Stomach (tissue), 19 donors: ENCODE measurements at places on chromosomes 16 and 17. TPM values are rescaled to one million over a fixed set of nuclear protein-coding genes. Genes with fewer than 3 reads are reported as not detected.
A peak's percentile ranks its signal among the peaks of the same experiment; 100 is the strongest.

DNA sequence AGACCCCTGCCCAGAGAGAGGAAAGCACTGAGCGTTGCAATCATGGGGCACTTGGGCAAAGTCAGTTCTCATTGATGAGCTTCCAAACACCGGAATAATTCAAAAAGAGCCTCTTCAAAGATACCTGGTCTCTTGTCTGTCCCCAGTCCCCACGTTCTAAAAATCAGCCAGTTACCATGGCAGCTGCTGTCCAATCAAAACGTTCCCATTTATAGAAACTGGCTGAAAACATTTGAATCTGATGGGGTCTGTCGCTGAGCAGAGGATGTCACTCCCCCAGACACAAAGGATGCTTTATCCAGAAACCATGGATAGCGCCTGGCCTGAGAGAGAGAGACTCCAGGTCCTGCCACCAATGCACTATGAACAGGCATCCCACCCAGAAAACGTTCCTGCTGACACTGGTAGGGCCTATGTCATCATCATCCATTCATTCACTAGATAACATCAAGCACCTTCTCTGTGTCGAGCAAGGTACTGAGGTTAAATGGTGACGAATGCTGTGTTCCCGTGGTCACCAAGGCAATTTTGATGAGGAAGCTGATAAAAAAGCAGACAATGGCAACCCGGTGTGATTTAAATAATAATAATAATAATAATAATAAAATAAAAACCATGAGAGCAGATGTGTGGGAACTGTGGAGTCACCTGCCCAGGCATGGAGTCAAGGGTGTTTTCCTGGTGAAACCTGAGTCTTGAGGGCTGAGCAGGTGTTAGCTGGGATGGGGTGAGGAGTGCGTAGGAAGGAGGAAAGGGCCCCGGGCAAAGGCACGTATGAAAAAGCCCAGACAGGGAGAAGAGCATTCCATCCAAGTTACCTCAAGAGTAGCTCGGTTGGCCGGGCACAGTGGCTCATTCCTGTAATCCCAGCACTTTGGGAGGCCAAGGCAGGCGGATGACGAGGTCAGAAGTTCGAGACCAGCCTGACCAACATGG, 19.0 kb upstream of the CALB2 start:
- no peak overlapping the region for H3K4me3 ChIP-seq
- H3K27me3 ChIP-seq: no peaks in the 10 kb centered on the region
- no peaks in the 10 kb centered on the region for H3K4me1 ChIP-seq
- no peak overlapping the region for H3K27ac ChIP-seq
- no peak for DNase-seq
- no peaks in the 10 kb centered on the region for H3K36me3 ChIP-seq

DNA sequence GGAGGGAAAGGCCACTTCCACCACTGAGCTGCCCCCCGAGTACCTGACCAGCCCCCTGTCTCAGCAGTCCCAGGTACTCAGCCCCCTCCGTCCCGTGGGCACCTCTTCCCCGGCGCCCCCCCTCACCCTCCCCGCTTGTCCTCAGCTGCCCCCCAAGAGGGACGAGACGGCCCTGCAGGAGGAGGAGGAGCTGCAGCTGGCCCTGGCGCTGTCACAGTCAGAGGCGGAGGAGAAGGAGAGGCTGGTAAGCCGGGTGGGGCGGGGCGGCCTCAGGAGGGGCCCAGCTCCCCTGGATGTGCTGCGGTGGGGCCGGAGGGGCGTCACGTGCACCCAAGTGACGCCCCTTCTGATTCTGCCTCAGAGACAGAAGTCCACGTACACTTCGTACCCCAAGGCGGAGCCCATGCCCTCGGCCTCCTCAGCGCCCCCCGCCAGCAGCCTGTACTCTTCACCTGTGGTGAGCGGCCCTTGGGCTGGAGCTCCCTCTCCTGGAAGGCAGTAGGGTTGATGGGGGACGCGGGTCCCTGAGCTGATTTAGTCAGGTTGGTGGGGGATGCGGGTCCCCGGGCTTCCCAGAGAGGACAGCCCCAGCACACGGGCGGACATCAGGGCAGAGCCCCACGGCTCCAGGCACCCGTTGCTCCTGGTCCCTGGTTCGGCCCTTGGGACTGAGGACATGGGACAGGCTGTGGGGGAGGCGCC, 9.5 kb upstream of the MRPL12 start:
- no peaks in the 10 kb centered on the region for H3K4me1 ChIP-seq
- no peaks in the 10 kb centered on the region for H3K27me3 ChIP-seq
- no peak overlapping the region for H3K4me3 ChIP-seq
- DNase-seq: no peak

The PRAC1 gene
- total RNA-seq: not detected

The ABCC11 gene
- 0.73 TPM for total RNA-seq

DNA sequence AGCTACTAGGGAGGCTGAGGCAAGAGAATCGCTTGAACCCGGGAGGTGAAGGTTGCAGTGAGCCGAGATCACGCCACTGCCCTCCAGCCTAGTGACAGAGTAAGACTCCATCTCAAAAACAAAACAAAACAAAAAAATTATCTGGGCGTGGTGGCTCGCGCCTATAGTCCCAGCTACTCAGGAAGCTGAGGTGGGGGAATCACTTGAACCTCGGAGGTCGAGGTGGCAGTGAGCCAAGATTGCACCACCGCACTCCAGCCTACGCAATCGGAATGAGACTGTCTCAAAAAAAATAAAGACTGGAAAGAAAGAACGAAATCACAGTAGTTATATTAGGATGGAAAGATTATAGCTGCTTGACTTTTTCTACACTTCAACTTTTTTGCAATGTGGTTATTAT, 18.9 kb downstream of the COG1 start:
- H3K4me1 ChIP-seq: peaks cover 11% of the 10 kb centered on the region
- H3K27me3 ChIP-seq: no peaks in the 10 kb centered on the region
- H3K36me3 ChIP-seq: peaks cover 46% of the 10 kb centered on the region
- no peak for DNase-seq
- H3K27ac ChIP-seq: no peak overlapping the region

DNA sequence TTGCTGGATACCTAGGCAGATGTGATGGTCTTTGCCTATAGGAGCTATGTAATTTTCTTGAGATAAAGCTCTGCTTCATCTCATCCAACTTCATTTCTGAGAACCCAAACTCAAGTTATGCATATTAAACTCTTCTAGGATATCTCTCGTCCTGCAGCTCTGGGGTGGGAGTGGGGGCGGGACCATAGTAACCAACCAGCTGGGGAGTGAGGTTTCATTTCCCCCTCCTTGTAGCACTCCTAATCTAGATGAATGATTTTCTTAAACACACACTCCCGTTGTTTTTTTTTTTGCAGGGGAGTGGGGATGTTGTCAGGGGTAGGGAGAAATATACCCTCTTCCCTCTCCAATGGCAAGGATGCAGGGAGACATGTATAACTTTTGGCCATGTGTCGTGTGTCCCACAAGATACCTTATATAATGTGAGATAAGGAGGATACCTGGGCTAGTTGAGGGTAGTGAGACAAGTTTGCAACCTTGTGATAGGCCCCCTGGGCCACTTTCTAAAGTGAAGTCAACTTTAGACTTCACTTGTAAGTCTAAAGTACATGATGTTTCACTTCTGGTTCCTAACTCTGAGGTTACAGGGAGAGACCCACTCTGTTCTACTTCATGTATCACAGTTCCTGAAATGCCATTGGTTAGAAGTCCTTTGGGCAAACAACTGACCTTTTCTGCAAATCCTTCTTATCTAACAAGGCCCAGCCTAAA, 10.5 kb upstream of the HEATR6 start:
- DNase-seq: no peak
- no peaks in the 10 kb centered on the region for H3K36me3 ChIP-seq
- H3K4me1 ChIP-seq: peaks cover 55% of the 10 kb centered on the region
- H3K4me3 ChIP-seq: no peak overlapping the region

DNA sequence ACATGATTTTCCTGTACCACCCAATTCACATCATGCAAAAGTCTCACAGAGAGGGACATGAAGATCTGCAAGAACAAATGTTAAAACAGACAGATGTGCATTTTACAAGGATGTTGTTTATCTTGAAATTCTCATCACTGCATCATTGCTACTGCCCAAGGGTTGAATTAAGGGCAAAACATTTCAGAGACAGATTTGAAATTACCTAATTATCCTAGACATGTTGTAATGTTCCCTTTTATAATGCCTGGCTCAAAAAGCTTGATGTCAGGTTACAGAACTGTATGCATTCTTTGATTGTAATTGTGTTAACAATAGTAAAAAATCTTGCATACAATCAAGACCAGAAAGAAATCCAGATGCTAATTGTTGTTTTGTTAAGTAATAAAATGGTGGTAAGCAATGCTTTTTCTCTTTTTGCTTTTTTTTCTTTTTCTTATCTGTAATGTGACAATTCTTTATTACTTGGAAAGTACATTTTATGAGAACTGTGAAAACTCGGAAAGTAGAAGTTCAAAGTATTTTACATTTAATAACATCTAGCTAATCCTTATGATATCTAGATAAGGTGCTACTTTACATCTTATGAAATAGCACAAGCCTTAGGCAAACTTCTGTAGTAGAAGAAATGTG, 3.6 kb upstream of the DUSP14 start:
- H3K27ac ChIP-seq: no peak overlapping the region
- no peaks in the 10 kb centered on the region for H3K27me3 ChIP-seq
- no peak for DNase-seq
- H3K36me3 ChIP-seq: no peaks in the 10 kb centered on the region

- no peaks in the 10 kb centered on the region for H3K36me3 ChIP-seq
- H3K27me3 ChIP-seq: peaks cover 3% of the 10 kb centered on the region
- peak; percentile 36 for DNase-seq
- peak overlapping the region; percentile 30 for H3K27ac ChIP-seq
These were observed 47.9 kb downstream of the MAPT start for GRCh38 chr17:45942284-45942683.

The DPEP2 gene
- total RNA-seq: not detected

- peaks cover 39% of the 10 kb centered on the region for H3K27me3 ChIP-seq
- H3K4me1 ChIP-seq: peaks cover 16% of the 10 kb centered on the region
- DNase-seq: peak; percentile 60
- no peaks in the 10 kb centered on the region for H3K36me3 ChIP-seq
- peak overlapping the region; percentile 64 for H3K4me3 ChIP-seq
These were observed 13.3 kb downstream of the MIS12 start for GRCh38 chr17:5499476-5500231.

The CRYBA1 gene
- total RNA-seq: not detected

DNA sequence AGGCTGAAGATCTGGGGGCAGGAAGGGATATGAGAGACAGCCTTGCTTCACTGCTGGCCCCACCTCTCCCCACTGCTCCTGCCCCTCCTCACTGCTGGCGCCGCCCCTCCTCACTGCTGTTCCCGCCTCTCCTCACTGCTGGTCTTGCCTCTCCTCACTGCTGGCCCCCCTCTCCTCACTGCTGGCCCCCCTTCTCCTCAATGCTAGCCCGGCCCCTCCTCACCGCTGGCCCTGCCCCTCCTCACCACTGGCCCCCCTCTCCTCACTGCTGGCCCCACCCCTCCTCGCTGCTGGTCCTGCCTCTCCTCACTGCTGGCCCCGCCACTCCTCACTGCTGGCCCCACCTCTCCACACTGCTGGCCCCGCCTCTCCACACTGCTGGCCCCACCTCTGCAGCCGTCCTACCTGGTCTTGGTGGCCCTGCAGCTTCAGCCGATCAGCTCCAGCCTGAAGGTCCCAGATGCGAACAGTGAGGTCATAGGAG, 9.5 kb upstream of the PAM16 start:
- no peak overlapping the region for H3K4me3 ChIP-seq
- no peak overlapping the region for H3K27ac ChIP-seq
- no peaks in the 10 kb centered on the region for H3K27me3 ChIP-seq
- H3K4me1 ChIP-seq: peaks cover 6% of the 10 kb centered on the region

The EPX gene
- not detected for total RNA-seq

The DRC3 gene
- 16.5 TPM for total RNA-seq

DNA sequence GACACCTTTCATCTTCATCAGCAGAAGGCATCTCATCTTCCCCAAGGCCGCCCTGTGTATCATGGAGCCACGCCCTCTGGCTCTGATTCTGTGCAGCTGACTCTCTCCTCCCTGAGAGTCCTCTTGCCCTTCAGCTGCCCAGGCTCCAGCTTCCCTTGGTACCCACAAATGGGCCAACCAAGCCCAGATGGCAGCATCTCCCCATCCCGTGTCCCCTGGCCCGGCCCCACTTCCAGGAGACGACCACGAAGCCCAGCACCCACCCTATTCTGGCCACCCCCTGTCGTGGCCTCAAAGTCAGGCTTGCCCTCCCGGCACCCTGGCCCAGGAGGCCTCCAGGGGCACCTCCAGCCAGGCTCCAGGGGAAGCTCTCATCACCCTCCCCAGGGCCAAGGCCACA, 31.3 kb upstream of the KSR1 start:
- no peak overlapping the region for H3K4me3 ChIP-seq
- no peak for DNase-seq

The ADCY9 gene
- 12.1 TPM for total RNA-seq

The PIK3R5 gene
- total RNA-seq: 5.1 TPM

DNA sequence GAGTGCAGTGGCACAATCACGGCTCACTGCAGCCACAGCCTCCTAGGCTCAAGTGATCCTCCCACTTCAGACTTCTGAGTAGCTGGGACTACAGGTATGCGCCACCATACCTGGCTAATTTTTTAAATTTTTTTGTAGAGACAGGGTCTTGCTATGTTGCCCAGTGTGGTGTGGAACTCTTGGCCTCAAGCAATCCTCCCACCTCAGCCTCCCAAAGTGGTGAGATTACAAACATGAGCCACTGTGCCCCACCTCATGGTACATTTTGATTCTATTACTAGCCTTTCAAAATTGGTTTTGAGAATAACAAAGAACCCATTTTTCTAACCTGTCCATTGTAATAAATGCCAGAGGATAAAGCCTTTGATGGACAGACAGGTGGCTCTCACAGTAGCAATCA, 1.4 kb downstream of the CCDC43 start:
- H3K4me1 ChIP-seq: peaks cover 30% of the 10 kb centered on the region
- DNase-seq: no peak
- H3K36me3 ChIP-seq: peaks cover 41% of the 10 kb centered on the region
- no peak overlapping the region for H3K27ac ChIP-seq

- H3K4me3 ChIP-seq: no peak overlapping the region
- H3K36me3 ChIP-seq: peaks cover 10% of the 10 kb centered on the region
- no peaks in the 10 kb centered on the region for H3K27me3 ChIP-seq
- no peak for DNase-seq
These were observed 6.3 kb upstream of the NFATC3 start for GRCh38 chr16:68078701-68079375.
